ENCODE measurements at places on chromosomes 12 and 14.

DNA sequence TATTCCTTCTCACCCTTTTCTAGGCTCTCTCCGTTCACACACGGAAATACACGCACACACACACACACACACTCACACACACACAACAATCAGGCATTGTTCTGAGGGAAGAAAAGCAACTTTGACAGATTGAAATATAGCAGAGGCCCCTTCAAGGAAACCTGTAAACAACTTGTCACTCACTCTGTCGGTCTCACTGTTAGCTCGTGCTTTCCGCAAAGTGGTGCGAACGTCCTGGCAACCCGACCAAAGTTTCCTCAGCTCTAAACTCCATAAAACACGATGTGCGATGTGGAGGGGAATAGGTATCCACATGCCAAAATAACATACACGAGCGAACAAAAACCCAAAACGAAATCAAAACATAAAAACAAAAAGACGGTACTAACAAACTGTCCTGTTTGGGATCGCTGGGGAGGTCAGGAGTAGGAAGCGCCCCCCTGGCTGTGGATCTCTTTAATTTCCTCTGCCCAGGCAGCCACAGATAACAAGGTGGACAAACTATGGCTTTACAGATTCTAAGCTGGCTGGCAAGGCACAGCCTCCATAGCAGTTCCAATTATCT, 822 bp upstream of the SOX5 start:
- DNase-seq, result peak; percentile 32

DNA sequence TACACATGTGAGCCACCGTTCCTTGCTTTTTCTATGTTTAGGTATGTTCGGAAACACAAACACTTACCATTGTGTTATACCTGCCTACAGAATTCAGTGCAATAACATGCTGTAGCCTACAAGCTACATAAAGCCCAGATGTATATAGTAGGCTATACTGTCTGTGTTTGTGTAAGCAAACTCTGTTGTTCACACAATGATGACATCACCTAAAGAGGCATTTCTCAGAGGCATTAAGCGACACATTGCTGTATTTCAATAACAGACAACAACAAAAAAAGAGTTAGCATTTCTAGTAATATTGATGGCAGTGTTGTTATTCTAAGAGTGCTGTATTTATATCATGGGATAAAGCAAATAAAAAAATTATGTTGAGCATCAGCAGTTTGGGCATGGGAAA, 70.2 kb downstream of the MED13L start:
- DNase-seq, result no peak

DNA sequence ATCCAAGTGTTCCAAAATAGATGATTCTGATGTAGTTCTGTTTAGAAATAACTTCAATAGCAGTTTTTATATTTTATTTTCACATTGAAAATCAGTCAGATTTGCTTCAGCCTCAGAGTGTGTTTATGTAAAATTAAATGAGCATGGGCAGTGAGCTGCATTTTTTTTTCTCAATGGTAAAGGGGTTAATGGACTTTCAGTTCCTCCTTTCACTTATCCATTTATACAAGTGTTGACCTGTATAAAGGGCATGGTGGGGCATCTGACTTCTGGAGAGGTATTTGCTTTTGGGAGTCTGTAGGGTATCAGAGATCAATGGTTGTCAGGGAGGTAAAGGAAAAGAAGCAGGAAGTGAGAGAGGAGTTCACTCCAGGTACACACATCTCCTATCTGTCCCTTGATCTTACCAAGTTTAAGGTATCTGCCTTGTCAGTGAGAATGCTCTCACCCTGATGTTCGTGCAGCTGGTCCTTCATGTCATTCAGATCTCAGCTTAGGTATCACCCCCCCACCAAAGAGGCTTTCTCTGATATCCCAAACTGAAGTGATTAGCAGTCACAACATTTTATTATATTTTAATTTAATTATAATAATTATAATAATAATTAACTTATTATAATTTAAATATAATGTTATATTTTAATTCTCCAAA, 181.6 kb upstream of the LMNTD1 start:
- DNase-seq, result no peak

DNA sequence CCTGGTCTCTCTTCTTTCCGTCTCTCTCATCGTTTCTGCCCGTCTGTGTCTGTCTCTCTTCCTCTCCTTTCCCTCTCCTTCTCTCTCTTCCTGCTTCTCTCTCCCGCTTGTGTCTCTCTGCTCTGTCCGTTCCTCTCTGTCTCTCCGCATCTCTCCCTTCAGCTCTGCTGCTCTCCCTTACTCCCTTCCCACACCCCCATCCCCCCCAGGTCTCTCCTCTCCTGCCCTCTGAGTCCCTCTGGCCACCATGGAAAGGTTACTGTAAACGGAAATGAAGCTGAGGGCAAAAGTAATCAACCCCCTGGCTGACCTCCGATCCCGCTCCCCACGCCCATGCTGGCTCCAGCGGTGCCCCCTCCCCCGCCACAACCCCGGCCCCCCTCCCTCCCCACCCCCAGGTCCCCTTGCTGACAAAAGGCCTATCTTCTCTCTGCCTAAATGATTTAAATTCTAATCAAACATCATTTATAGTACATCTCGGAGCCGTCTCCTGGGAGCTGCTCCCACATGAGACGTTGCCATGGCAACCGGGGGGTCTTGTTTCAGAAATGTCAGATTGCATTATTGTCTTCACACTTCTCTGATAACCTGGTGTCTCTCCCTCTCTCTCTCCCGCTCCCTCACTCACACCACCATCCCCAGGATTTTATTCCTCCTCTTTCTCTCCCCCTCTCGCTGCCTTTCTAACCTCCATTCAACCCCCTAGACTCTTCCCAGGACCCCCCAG, 203.8 kb downstream of the RBM19 start:
- no peak for DNase-seq

GRCh38 chr14:69547701-69548348, 26.8 kb downstream of the CCDC177 start:
- peak; percentile 20 for DNase-seq

DNA sequence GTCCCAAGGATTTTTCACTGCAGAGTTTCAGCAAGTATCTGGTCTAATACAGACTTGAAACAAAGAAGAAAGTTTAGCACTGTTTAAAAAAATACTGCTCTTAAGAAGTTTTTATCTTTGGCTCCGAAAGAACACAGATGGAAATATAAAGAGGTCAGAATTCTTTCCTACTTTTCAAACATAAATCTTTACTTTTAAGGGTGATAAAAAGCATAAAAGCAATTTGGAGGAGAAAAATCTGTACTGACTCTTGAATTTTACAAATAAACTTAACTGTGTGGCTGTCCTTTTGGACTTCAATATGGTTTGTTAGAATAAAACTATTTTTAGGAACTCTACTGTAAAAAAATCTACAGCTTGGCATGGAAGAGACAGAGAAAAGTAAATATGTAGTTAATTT, 27.6 kb upstream of the ISM2 start:
- no peak for DNase-seq

DNA sequence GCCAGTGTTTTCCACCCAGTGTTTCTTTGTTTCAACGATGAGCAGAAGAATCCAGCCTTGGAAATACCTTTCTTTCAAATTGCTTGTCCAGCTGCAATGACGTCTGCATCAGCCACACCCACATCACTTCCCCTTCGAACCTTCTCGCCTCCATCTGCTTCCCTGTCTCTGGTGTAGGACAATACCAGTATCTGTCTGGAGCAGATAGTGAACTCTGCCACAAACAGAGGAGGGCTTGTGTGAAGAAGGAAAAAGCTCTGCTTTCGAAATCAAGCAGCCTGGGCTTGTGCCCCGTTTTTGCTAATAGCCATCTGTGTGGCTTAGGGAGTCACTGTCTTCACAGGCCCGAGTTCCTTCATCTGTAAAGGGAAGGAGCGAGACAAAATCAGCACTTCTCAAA, 415.4 kb downstream of the ZFP36L1 start:
- DNase-seq, result peak; percentile 68

GRCh38 chr14:89041257-89041582, 216.8 kb downstream of the TTC8 start:
- DNase-seq, result no peak

- peak; percentile 81 for DNase-seq
Measured at GRCh38 chr12:96471368-96472050, 17.9 kb upstream of the CFAP54 start.

DNA sequence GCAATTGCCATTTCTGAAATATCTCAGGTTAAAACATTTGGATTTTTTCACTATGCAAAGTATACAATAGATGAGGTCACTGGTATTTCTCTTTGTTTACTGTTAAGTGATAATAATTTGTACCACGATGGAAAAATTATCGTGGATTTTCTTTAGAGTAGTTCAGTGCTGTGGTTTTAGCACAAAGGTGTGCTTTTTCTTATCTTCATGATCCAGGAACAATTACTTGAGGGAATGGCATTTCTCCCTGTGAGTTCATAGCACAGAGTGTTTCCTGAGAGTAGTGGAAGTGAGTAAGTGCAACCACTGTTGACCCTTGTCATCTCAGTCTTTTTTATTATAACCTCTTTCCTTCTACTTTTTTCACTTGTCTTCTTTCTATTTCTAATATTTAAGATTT, 86.8 kb downstream of the FGD4 start:
- DNase-seq, result no peak

DNA sequence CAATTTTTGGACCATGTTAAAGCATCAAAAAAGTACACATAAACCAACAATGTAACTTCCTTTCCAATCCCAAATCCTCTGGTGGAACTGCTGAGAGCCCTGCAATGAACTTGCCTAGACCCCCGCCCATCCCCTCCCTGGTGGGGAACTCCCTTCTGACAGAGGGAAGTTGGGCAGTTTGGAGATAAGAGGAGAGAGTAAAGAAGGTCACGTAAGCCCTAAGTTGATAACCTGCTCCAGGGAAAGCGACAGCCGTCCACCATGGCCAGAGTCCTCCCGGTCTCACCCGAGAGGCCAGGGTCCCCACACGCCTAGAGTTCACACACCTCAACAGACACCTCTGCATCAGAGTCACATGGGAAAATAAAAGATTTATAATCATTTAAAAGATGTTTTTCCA, 138.7 kb downstream of the EGLN3 start:
- no peak for DNase-seq

GRCh38 chr14:102571043-102571442, 21.4 kb upstream of the RCOR1 start:
- DNase-seq, result no peak

DNA sequence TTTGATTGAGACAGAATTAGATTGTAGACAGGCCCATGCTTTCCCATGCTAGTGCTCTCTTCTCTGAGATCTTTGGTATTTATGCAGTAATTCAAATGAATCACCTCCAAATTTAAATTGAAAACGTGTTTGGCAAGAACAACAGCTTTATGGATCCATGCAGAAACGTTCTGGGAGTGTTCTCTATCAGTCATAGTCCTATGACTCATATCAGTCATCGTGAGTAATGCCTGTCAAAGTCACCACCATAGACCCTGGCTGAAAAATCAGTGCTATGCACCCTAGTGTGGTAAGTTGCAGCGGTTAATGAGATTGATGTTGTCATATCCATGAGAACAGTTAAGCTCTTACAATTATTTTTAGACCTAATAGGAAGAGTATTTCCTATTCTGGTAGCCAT, 90.1 kb upstream of the FOXG1 start:
- peak; percentile 71 for DNase-seq

- DNase-seq, result no peak
Measured at GRCh38 chr12:27034607-27035293, 12.4 kb downstream of the MED21 start.

DNA sequence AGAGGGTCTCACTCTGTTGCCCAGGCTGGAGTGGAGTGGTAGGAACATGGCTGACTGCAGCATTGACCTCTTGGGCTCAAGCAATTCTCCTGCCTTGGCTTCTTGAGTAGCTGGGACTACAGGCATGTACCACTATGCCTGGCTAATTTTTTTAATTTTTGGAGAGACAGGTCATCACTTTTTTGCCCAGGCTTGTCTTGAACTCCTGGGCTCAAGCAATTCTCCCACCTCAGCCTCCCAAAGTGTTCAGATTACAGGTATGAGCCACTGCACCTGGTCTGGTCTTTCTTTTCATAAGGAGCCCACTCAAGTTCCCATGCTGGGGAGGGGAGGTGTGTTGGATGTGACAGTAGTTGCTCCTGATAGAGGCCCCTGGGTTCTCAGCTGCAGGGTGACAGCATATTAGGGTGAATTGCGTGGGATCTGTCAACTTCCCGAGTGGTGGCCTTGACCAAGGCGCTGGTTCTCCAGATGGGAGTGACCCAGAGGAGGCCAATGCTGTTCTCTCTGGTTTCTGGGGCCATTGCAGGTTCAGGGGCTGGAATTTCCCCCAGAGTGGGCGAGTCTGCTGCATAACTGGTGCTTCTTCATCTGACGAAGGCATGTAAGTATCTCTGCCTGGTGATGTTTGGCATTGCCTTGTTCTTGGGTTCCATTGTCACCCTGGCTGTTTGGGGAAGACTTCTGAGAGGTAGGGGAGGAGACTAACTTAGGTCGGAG, 52.4 kb upstream of the ESRRB start:
- DNase-seq, result no peak

DNA sequence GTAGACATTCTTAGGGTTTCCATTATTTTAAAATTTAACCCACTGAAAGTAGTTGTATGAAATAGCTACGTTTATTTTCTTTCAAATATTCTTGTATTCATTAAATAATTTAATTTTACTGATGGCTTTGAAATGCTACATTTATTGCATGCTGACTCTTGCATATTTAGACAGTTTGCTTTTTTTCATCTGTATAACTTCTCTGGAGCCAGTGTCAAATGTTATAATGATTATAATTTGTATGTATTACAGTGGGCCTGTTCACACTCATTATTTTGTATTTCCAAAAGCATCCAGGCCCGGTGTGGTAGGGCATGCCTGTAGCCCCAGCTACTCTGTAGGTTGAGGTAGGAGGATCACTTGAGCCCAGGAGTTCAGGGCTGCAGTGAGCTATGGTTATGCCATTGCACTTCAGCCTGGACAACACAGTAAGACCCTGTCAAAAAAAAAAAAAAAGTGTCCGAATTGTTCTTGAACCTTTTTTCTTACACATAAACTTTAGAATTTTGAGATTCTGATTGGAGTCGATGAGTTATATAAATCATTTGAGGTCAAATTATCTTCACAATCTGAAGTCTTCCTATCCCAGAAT, 905 bp downstream of the ZNF84 start:
- no peak for DNase-seq

GRCh38 chr14:22510527-22511110, 78.4 kb downstream of the DAD1 start:
- DNase-seq, result peak; percentile 16

DNA sequence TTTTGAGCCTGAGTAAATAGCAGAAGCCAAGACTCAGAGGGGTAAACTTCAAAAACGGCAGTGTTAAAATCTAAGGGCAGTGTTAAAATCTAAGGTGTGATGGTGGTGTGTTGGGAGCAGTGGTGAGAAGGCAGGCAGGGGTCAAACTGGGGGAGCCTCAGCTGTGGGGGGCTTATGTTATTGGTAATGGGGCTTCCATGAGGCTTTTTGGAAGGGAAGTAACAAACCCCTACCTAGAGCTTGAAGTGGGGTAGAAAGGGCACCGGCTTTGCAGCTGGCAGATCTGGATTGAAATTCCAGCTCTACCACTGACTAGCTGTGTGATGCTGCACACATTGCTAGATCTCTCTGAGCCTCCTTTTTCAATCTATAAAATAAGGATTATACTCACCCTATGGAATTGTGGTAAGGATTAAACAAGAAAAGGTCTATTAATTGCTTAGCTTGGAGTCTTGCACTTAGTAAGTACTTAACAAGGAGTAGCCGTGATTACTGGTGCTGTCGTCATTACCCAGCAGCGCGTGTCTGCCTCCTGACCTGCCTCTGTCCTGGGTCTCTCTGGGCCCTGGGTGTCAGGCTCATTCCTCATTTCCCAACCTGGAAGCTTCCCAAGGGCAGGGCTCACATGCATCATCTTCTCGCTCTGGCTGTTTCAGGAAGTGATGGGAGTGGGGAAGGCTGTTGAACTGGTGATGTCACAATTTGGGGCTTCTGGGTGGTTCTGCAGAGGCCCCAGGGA, 18.5 kb upstream of the KRT80 start:
- peak; percentile 93 for DNase-seq

- peak; percentile 49 for DNase-seq
Measured at GRCh38 chr12:29148911-29149690, at the start of gene FAR2. Gene FAR2 (plus strand): TSS chr12:29149278. CDS start chr12:29270450, 121,172 bp downstream.

GRCh38 chr14:44154874-44155273, 352.2 kb downstream of the FSCB start:
- peak; percentile 35 for DNase-seq
